ENCODE measurements at places on chromosomes 2 and 18.

DNA sequence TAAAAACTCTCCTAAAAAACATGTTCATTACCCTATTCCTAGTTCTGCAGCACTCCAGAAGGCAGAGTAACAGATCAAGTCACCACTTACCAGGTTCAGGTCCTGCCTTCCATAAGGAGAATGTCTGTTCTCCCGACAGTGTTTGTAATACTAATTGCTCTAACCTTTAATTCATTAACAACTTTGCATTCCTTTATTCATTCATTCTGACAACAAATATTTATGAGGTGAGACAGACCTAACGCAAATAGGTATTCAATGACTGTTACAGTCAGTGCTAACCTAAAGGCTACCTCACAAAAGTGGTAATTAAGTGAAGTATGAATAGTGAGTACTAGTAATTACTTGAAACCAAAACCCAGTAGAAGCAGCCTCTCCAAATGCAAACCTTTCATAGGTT is 224.0 kb downstream of the AFF3 start:
- DNase-seq, result no peak

DNA sequence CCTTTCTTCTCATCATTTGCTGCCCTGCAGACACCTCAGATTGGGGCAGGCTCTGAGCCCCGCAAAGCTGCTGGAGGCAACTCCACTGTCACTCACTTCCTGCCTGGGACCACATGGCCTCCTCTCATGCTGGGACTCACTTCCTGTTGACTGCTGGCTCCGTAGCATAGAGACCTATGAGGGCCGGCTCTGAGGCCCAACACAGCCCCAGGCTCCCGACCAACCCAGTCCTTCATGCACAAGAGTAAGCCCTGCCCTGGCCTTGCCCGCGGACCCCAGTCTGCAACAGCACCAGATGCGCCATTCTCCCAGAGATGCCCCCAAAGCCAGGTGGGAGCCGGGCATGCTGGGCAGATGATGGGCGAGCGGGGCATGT is 55.7 kb downstream of the DNMT3A start:
- no peak for DNase-seq

DNA sequence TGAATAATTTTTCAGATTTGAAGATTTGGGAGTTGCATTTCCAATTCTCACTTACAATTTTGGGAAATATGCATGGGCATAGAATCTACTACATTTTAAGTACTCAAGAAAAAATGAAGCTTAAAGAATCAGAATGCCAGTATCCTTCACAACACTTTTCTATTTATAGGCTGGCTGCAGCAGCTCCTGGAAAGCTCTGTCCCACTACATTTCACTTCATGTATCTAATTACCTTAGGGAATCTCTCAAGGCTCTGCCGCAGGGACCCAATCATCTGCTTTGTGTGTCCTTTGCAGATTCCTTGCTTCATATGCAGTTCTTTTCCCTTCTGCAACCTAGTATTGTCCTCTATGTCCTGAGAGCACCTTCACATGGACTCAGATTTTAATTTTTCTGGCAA is 102.9 kb downstream of the NUP35 start:
- no peak for DNase-seq

DNA sequence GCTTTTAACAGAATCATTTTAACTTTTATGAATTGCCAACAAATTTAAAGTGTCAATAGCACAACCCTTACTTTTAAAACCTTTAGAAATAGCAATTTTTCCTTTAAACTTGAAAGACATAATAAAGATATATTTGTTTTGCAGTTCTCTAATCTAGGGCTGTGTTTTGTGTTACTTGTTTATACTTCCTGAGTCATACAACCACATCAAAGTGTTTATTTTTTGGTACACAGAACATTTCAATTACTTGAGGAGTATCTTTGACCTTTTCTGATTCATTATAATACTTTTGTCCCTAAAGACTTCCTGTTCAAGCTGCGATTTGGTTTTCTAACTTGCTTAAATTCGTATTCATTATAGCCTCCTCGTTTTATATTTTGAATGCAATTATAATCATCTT is 21.8 kb downstream of the TYW5 start:
- no peak for DNase-seq

- no peak for DNase-seq
These were observed 5.5 kb downstream of the PDE11A start for GRCh38 chr2:178066890-178067669.

- no peak for DNase-seq
These were observed 11.6 kb downstream of the TRAF3IP1 start for GRCh38 chr2:238331916-238332315.

- no peak for DNase-seq
These were observed 56.8 kb downstream of the CCNT2 start for GRCh38 chr2:134975281-134976009.

DNA sequence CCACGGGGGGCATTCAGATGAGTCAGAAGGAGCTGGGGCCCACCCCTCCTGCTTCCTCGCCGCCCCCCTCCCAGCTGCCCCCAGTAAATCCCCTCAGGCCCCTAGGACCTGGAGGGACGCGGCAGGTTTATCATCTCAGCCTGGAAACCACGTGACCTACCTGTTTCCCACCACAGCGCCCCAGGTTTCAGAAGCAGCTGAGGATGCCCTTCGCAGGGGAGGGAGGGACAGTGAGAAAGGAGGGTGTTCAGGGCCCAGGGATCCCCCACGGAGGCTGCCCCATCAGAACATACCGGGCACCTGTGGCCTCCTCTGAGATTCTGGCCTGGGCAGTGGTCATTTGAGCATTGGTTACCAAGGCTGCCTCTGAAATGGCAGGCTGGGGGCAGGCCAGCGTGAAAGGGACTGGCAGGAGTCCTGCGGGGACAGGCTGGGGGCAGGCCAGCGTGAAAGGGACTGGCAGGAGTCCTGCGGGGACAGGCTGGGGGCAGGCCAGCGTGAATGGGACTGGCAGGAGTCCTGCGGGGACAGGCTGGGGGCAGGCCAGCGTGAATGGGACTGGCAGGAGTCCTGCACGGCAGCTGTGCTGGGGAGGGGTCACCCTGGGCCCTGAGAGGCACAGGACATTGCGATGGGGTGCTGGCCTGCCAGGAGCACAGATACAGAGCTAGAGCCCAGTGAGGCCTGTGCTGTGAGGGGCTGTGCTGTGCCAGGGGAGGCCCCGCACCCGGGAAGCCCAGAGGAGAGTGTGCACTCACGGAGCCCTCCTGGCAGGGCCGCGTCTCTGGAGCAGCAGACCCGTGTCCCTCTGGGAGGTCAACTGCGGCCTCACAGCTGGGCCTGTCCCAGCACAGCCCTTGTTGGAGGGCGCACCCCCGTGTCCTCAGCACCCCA is 1.6 kb downstream of the NEU4 start:
- no peak for DNase-seq

DNA sequence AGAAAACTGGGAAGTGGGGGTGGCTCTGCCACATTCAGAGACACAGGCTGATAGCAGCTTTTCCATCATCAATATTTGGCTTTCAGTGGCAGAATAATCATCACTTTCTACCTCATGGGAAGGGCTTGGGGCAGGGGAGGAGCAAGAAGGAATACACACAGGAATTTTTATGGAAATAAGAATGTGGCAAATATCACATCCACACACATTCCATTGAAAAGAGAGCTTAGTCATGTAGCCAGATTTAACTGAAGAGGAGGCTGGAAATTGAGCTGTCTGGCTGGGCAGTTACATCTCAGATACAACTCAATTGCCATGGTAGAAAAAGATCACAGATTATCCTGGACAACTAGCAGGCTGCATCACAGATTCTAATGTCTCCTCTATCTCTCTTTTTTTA is 1474.0 kb upstream of the ACVR2A start:
- no peak for DNase-seq

- DNase-seq, result no peak
These were observed 277.8 kb downstream of the SETBP1 start for GRCh38 chr18:44958455-44958854.

GRCh38 chr18:63831080-63831788 is 56.0 kb downstream of the SERPINB7 start:
- no peak for DNase-seq

DNA sequence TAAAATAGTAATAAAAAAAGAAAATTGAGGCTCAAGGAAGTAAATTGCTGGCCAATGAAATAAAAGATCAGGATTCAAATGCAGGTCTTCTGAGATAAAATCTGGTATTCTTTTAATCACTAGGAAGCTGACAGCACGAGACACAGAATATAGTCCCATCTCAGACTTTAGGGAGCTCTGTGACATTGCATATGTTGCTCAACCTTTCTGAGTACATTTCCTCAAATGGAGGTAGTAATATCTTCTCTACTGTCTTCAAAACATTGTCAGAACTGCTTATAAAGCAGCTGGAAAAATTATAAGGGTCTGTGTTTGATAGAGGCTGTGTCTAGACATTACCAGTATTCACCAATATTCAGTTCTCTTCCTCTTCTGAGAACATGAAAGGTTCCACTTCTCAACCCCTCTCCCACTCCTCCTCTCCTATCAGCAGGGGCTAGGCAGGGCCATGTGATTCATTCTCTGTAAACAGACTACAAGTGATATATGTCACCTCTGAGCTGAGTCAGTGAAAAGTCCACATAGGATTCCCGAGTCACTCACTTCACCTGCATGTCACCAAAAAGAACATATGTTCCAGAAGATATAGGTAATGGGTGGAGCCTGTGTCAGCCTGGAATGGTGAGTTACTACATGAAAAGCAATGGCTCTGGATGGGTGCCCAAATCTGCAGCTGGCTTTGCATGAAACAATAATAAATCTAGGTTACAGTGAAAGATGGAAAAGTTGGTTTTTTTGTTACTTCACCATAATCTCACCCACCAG is 7.1 kb downstream of the KCNE4 start:
- DNase-seq, result no peak

GRCh38 chr2:68762100-68762499 is 27.5 kb downstream of the ARHGAP25 start:
- no peak for DNase-seq

GRCh38 chr18:50751490-50751889 is 68.3 kb downstream of the MRO start:
- DNase-seq, result no peak

DNA sequence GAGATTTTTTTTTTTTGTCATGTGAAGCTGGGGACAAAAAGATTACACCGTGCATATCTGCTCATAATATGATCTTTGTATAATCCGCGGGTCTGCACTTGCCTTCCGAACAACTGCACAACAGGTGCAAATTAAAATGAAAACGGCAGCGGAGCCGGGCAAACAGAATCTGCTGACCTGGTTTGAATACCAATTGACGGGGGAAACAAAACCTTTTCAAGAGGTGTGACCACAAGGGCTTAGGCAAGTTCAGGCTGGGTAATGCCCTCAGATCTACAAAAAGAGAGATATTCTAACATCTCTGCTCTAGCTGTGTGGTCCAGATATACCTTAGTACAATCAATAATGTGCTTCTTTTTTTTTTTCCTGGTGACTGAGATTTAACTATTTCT is 88.5 kb downstream of the ZEB2 start:
- DNase-seq, result no peak

DNA sequence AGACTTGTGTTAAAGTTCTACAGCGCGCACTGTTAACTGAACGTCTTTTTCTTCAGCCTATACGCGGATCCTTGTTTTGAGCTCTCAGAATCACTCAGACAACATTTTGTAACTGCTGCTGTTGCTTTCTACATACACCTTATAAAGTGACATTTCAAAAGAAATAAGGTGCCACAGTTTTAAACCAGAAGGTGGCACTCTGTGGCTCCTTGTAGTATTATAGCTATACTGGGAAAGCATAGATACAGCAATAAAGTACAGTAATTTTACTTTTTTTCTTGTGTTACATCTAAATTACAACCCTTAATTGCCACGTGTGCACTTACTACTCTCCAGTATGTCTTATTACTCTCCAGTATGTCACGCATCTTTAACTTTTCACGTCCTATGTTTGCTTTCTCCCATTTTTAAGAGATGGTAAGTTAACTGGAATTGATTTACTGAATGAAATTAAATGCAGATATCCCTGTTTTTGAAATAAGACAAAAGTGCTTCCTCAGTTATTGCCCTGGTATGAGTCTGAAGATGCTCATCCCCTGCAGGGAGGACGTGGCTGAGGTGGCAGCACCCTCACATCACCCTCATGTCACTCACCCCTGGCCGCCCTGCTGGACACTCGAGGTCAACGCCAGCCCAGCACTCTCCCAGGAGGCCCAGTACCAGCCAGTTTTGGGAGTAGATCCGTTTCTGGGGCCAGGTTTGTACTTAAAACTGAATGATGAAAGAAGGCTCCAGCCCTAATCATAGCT is 37.8 kb downstream of the GORASP2 start:
- DNase-seq, result no peak

DNA sequence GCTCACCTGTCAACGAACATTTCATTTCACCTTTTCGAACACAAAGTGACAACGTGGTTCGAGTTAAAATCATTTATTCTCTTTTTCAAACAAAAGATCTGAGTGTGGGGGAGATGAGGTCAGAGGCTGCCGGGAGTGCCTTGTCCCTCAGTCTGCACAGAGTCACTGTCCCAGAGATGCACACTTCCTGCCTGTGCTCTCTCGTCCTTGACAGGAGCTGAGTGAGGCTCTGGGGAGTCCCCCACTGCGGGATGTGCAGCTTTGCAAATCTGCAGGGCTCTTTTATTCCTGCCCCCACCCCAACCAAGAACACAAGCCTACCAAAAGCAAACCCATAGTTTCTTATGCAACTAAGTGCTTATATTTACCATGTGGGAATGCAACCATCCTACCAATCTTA is 497.8 kb downstream of the EIPR1 start:
- DNase-seq, result no peak

DNA sequence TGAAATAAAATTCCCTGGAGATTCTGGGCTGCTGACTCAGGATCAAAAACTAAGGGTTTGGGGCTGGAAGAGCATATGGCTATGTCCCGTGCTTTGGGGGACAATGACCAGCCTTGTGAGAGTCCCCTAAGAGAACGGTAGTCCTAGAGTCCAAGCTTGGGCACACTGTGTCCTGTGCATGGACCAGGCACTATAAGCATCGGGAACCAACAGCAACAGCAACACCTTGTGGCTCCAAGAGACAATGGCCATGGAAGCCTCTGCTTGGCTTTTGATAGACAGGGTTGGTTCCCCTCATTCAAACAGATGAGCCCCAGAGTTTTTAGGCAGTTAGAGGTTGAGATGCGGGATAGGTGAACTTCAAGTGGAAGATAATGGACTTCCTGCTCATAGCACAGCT is 294.4 kb upstream of the CHAC2 start:
- DNase-seq, result no peak

- peak; percentile 7 for DNase-seq
These were observed 73.9 kb upstream of the TTC27 start for GRCh38 chr2:32553829-32554432.

GRCh38 chr2:49288113-49288705 is 133.9 kb upstream of the FSHR start:
- DNase-seq, result no peak

All from H54 (cell line).